ENCODE measurements at places on chromosomes 16 and 17. TPM values are rescaled to one million over a fixed set of nuclear protein-coding genes. Genes with fewer than 3 reads are reported as not detected.
A peak's percentile ranks its signal among the peaks of the same experiment; 100 is the strongest.

GRCh38 chr16:29992344-29992967 is 3.0 kb downstream of the HIRIP3 start:
- no peak for ATAC-seq

GRCh38 chr16:3015865-3016521 is 2.0 kb downstream of the CLDN6 start:
- ATAC-seq: no peak

- ATAC-seq: no peak
Observed at GRCh38 chr17:21223086-21223485, 9.1 kb upstream of the TMEM11 start.

DNA sequence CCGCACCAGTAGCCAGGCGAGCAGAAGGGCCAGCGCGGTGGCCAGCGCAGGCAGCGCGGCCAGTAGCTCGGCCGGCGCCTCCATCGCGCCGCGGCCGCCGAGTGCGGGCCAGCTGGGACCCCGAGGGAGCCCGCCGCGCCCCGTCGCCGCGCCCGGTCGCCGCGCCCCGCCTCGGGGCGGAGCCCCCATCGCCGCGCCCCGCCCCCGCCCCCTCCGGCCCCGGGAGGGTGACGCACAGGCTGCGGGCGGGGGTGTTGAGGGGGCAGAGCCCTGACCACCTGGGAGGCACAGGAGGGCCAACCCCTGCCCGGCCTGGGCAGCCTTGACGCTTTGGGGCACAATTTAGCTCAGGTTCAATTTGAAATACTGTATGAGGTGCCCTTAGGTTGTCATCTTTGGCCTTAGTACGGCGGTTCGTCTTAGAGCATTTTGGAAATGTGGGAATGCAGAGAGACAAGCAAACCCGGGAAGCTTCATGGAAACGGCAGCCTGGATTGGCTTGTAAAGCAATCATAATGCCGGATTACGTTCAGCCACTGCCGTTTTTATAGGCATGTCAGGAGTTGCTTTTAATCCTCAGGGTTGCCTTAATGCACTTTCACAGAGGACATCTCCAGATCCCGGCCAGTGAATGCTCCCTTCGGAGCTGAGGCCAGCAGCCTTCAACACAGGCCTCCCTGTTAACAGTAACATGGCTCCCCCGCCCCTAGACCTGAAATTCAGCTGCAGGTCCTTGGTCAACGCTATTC is at the start of gene MXRA7:
TSS of gene MXRA7 (minus strand) at position 103 of the 749 bp plus-strand sequence. CDS start at position 84, 19 bp downstream.
- ATAC-seq: peak; percentile 70

DNA sequence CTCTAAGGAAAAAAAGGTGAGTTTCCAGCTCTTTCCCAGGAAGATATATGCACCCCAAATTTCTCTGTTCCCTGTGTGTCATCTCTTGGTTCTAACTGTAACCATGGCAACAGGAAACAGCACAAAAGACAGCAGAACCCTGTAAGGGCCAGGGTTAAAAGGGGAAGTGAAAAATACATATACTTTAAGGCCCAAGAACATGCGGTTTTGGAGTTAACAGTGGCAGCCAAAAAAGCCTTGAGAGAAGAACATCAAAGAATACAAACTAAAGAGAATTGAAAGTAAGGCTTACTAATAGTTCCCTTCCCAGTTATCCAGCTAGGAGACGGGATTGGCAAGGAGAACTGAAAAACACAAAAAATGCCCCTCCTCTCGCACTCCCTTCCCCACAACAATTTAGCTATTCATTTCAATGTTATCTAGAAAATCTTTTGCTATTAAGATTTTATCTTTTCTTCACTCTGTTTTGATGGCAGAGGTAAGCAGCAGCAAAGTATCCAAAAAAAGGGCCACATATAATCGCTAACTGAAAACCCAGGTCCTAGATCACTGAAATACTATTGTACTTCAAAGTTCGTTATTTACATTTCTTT is 1.5 kb downstream of the SPOP start:
- no peak for ATAC-seq

DNA sequence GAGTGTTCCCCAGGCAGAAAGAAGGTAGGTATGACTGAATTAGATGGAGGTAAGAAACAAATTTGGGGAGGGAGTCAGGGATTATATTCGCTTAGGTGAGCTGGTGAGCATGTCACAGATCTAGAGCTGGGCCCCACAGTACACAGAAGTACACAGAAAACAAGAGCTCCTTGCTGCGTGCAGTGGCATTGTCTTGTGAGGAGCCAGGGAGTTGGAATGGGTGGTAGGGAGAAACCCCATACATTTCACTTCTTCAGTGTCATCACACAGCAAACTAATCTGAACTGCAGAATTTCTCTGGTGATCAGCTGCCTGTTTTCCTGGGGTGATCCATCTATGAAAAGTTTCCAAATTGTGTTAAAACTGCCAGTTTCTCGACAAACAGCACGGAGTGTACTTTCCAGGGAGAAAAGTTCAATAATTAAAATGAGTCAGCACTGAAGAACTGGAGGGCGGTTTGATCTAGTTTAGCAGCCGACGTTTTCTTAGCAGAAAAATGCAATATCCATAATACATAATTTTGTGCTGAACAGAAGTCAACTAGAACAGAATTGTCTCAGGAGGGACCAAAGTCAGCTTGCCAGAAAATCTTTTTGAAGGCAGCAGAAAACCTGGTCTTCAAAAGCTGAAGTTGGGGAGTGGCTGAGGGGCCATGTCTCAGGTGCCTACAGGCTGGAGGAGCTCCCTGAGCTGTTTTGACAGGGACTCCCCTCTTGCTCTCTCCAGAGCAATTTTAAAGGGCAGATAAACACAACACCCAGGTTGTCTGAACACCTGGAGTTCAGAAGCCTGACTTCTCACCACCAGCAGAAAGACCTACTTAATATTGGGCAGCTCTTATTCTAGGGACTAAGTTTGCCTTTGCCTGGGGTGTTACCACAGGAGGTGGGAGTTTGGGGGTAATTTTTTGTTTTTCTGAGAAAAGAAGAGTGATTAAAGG is 448.6 kb downstream of the CA10 start:
- peak; percentile 52 for ATAC-seq

- ATAC-seq: no peak
Observed at GRCh38 chr16:69906838-69907401, 44.2 kb upstream of the CLEC18A start.

GRCh38 chr16:28292731-28293600 is 641 bp downstream of the SBK1 start:
- no peak for ATAC-seq

GRCh38 chr16:55130456-55130855 is 193.5 kb upstream of the IRX6 start:
- no peak for ATAC-seq

- no peak for ATAC-seq
Observed at GRCh38 chr16:59909262-59909661, 1175.1 kb upstream of the GOT2 start.

- no peak for ATAC-seq
Observed at GRCh38 chr16:71311553-71312158, 22.5 kb upstream of the CMTR2 start.

DNA sequence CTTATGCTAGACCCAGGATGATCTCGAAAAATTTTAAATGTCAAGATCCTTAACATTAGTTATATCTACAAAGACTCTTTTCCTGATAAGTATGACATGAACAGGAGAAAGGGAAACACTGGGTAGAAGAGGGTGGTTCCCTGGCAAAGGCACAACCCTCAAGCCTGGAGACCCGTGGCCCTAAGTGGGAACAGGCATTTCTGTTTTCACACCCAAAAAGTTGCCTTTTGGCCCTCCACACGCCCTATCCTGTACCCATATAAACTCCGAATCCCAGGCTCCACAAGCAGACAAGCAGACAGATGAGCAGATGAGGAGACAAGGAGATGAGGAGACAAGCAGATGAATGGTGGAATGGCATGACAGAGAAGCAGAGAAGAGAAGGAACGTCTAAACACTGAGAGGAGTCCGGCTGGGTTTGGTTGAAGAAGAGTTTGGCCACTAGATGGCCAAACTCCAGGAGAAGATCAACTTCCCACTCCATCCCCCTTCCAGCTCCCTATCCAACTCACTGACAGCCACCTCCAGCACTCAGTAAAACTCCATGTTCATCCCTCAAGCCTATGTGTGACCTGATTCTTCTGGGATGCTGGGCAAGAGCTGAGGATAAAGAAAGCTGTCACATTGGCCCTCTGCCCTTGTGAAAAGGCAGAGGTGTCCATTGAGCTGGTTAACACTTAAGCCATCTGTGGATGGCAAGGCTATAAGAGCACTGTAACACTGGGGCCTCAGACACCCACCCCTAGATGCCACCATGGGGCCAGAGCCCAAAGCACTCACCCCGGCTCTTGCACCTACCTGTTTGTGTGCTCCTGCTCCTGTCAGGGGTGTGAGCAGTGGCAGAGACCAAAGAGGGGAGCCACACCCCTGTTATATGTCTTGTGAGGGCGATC is 139.6 kb upstream of the FAM20A start:
- ATAC-seq: no peak

- ATAC-seq: peak; percentile 28
Observed at GRCh38 chr16:87328846-87329245, 11.7 kb upstream of the C16orf95 start.

- ATAC-seq: no peak
Observed at GRCh38 chr17:6325741-6326140, 109.2 kb downstream of the AIPL1 start.

- no peak for ATAC-seq
Observed at GRCh38 chr16:55144651-55145050, 179.4 kb upstream of the IRX6 start.

GRCh38 chr16:85107083-85107482 is 5.2 kb downstream of the CIBAR2 start:
- ATAC-seq: no peak

- no peak for ATAC-seq
Observed at GRCh38 chr16:67676516-67676915, 9.9 kb downstream of the C16orf86 start.

- peak; percentile 71 for ATAC-seq
Observed at GRCh38 chr17:19250421-19251173, 13.4 kb downstream of the EPN2 start.

DNA sequence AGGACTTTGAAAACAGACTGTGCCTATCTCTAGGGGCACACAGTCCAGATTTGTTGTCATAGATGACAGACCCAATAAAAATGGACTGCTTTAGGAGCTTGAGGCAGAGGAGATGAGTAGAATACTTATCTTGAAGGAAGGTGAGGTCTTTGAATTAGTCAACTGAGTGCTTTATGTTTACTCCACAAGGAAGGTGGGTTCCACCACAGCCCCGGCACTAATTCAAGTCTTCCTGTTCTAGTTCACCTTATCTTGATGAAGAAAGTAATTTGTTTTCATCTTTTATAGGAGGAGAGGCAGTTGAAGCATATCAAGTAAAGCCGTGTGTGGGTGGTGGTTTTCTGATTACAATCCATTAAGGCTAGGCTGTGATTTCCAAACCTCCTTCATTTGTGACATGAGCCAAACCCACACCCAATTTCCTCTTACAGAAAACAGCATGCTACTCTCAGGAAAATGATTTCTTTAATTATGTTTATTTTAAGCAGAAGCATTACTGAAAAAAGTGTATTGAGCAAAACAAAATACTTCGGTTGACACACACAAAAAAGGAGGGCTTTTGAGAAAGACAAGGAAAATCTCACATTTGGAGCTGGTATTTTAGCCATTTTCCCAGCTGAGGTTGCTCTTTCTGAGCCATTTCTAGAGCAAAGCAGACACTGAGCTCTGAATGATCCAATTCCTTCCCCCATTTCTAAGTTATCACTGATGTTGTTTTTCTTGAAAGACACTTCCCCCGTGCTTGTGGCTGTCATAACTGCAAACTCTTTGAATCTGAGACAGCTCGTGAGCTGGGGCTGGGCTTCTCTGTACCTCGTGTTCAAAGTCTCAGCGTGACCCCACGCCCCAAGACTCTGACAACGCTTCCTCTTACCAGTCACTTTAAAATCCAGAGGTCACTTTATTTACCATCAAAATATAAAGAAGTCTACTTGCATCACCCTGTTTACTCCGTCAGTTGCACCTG is 35.4 kb downstream of the CDRT15 start:
- no peak for ATAC-seq

- no peak for ATAC-seq
Observed at GRCh38 chr17:78838574-78839005, 2.0 kb downstream of the USP36 start.

DNA sequence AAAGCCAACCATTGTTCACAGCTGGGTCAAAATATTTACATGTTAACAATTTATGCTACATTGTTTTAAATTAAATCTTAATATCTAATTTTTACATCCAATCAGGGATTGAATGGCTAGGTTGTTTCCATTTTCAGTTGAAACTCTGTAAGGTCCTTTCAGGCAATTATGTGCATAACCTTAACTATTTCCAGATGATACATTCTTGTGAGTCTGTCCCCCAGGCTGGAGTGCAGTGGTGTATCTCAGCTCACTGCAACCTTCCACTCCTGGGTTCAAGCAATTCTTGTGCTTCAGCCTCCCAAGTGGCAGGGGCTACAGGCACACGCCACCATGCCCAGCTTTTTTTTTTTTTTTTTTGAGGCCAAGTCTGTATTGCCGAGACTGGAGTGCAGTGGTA is 10.4 kb downstream of the CDC42EP4 start:
- ATAC-seq: no peak

GRCh38 chr17:54372069-54372749 is 528.4 kb upstream of the TOM1L1 start:
- ATAC-seq: no peak

GRCh38 chr17:83189044-83190003 is 109.9 kb downstream of the METRNL start:
- ATAC-seq: peak; percentile 82

- ATAC-seq: no peak
Observed at GRCh38 chr16:22859925-22860324, 46.0 kb downstream of the HS3ST2 start.

DNA sequence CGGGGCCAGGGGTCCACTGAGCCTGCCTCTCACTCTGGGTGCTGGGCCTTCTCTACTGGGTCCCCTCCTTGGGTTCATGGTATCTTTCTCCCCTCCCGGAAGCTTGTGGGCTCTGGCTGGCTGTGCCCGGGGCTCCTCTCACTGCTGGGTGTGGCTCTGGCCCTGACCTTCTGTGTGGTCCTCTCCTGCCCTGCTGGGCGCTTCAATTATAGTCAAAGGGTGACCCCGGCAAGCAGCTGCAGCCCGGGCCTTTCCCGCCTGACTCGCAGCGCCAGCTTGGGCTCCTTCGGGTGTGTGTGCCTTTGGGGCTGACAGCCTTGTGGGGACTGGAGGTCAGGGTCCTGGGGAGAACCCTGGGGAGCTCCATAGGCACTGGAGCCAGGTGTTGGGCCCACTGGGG is 54.2 kb upstream of the PVALEF start:
- ATAC-seq: no peak

GRCh38 chr16:67664871-67665270 is 1.7 kb downstream of the ENKD1 start:
- no peak for ATAC-seq

- ATAC-seq: no peak
Observed at GRCh38 chr16:88695753-88696152, 9.4 kb upstream of the SNAI3 start.

GPRC5B gene
- 14.1 TPM for total RNA-seq

OR4D1 gene
- total RNA-seq: not detected

TOX3 gene
- total RNA-seq: 2.0 TPM

PPM1E gene
- total RNA-seq: 0.47 TPM

PRPSAP2 gene
- 27.6 TPM for total RNA-seq

KRT12 gene
- not detected for total RNA-seq

SLC52A1 gene
- total RNA-seq: not detected

AANAT gene
- total RNA-seq: not detected

CCL16 gene
- not detected for total RNA-seq

SHISA6 gene
- 0.42 TPM for total RNA-seq

TK1 gene
- total RNA-seq: 10.0 TPM

CIITA gene
- total RNA-seq: 9.7 TPM

TEX19 gene
- total RNA-seq: not detected

CSH1 gene
- total RNA-seq: not detected

DHRS7C gene
- total RNA-seq: not detected

LGALS9C gene
- not detected for total RNA-seq

Data from gastroesophageal sphincter (tissue), 4 donors.